ENCODE measurements at places on chromosomes 1 and 21.

GRCh38 chr1:231903586-231904081, 277.0 kb downstream of the DISC1 start:
- no peak for DNase-seq

DNA sequence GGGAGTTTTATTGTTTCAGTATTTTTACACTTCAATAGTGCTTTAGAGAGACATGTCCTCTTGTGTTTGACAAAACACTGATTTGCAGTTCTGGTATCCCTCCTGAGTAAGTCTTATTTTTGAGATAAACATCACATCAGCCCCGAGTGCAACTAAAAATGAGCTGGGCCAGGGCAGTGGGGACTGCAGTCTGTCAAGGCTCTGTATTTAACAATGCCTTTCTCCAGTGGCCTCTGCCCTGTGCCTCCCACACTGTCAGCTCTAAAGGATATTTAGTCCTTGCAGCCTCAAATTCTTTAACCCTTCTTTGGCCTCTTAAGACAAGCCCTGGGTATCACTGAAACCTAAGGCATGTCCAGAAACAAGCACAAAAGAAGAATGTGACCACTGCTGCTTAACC, 160.6 kb downstream of the ST6GALNAC5 start:
- DNase-seq: no peak

- DNase-seq: no peak
These were observed 387.8 kb upstream of the PKN2 start for GRCh38 chr1:88296227-88296626.

- no peak for DNase-seq
These were observed 11.7 kb upstream of the FCMR start for GRCh38 chr1:206933333-206933945.

DNA sequence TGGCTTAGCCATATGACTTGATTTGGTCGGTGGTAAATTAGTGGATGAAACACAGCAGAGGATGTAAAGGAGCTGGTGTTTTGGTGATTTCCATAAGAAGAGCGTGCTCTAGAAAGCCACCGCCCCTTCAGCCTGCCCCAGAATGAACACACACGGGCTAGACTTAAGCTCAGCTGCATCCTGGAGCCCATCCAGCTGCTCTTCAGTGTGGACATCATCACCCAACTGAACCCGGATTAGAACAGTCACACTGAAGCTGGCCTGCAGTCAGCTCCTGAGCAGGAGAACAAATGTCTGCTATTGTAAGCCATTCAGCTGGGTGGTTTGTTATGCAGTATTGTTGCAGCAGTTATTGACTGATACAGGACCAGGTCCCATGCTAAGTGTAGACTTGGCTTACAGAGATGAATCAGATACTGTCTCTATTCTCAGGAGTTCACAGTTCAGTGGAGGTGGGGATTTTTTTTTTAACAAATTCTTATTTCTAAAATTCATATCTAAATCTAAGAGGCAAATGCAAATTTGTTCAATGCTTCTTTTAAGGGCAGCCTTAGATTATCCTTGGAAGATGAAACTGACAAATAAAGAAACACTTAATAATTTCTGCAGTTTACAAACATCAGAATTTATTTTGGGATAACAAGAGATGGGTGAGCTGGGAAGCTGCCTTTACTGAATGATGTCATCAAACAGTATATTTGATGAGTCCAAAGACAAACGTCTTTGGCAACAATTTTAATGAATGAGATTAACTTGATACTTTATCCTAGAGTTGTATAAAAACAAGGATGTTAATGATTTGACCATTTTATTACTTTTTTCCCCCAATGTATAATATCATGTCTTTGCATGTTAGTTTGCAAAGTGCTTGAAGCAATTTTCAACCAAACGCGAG, 251.2 kb downstream of the TRABD2B start:
- DNase-seq: no peak

DNA sequence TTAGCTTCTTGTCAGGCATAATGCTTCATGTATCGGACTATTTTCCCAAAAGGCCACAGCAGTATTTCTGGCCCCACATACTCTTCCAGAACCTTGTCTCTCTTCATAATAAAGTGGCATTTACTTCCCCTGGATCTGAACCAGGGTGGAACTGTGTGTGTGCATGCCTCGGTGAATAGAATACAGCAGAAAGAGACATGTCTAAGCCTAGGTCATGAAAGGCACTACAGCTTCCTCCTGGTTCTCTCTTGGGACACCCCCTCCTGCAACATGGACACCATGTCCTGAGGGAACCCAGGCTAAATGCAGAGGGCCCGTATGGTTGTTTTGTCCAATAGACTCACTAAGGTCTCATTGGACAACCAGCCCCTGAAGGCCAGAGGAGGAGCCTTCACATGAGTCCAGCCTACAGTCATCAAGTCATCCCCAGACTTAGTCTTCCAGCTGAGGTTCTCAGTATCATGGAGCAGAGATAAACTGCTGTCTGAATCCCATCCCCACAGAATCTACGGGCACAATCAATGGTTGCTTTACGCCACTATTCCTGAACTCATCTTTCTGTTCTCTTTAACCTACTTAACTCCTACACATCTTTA, 35.0 kb downstream of the USP24 start:
- DNase-seq: no peak

GRCh38 chr21:26194811-26195251, 24.3 kb upstream of the APP start:
- DNase-seq: no peak

DNA sequence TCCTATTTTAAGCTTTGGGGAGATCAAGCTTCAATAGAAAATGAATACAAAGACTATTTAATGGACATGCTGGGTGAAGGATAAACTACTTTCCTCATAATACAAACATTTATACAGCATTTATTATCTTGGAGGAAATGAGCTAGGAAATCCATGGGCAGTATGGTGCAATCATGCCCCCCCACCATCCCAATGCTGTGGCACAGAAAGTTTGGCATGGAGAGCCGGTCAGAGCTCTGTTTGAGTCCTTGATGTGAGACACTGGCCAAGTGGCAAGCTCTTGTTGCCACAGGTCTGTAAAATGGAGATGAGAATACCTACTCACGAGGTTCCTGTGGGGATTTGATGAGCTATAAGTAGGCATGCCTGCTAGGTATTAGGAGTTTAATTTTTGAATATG, 120.6 kb downstream of the MAB21L3 start:
- no peak for DNase-seq

GRCh38 chr1:40648200-40648599, 17.3 kb downstream of the RIMS3 start:
- DNase-seq: no peak

Data from left hindlimb (tissue), 1 donor.